ENCODE measurements at places on chromosomes 11 and 22. TPM values are rescaled to one million over a fixed set of nuclear protein-coding genes. Genes with fewer than 3 reads are reported as not detected.
A peak's percentile ranks its signal among the peaks of the same experiment; 100 is the strongest.

TSPAN32 gene
- total RNA-seq, result 0.40 TPM

TSKU gene
- 39.6 TPM for total RNA-seq

- no peak for DNase-seq
These were observed 9.2 kb downstream of the CLDN5 start for GRCh38 chr22:19514831-19515565.

- no peak for DNase-seq
These were observed 415.4 kb downstream of the NTM start for GRCh38 chr11:131785801-131786200.

GRCh38 chr11:113578033-113578380 is 102.8 kb upstream of the DRD2 start:
- no peak for DNase-seq

DNA sequence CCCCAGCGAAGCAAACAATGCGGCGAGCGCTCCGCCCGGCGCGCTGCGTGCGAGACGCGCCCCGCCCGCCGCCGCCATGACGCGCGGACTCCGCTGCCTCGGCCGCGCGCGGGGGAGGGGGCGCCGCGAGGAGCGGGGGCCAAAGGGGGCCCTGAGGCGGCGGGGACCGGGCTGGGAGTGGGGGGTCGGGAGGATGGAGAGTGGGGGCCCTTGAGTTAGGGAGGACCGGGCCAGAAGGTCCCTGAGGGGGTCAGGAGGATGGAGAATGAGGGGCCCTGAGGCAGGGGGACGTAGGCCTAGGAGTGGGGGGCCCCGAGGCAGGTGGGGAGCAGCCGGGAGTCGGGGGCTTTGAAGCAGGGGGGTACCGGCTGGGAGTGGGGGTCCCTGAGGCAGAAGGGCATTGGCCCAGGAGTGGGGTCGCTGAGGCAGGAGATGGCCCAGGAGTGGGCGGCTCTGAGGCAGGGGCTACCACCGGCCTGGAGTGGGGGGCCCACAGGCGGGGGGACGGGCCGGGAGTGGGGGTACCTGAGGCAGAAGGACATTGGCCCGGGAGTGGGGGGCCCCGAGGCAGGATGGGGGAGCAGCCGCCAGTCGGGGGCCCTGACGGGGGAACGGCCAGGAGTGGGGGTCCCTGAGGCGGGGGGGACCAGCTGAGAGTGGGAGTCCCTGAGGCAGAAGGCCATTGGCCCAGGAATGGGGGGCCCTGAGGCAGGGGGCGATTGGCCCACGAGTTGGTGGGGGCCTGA is at the start of gene BRD1:
BRD1 (minus strand) TSS at position 21 of the 746 bp plus-strand sequence. CDS start 3,556 bp downstream, outside the sequence.
- DNase-seq, result peak; percentile 52

GRCh38 chr11:70583781-70584218 is 185.5 kb downstream of the CTTN start:
- no peak for DNase-seq

DNA sequence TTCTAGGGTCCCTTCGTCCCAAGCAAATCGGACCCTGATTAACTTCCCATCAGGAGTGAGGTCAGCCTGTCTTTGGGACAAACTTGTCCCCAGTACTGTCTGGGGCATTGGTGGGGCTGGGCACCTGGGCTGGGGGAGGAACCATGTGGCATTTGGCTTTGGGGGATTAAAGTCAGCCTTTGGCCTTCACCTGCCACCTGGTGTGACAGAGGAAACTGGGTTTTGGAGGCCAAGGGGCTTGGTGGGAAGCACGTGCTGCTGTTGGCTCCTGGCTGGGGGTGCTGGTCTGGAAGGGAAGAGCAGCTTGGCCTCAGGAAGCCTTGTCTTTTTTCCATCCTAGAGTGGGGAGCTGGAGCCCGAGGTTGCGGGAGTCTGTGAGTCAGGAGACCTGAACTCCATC is 78.4 kb upstream of the NECTIN1 start:
- DNase-seq, result no peak

DNA sequence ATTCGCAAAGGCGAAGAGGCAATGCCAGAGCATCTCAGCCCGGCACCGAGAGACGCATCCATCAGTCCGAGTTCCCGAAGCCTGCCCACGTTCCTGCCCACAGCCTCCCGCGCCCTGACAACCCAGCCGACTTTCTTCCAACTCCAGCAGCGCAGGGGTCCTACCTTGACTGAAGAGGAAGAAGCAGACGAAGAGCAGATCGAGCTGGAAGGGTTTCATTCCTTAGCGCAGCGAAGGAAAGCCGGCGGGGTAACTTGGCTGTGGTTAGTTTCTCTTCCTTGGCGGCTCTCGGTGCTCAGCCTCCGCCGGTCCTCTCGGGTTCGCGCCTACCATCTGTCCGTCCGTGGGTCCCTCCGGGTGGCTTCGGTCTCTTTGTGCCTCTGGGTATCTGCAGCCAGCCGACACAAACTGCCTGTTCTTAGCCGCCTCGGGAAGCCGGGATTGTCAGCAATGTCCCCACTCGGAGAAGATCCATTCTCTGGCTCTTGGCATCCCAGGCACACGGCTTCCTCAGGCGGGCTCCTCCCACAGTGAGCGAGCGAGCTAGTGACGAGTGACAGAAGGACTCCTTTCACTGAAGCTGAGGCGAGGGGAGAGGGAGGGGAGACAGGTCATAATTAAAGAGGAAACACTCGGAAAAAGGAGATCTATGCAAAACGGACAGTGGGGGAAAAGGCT is at the start of gene KIRREL3:
KIRREL3 (minus strand) TSS at position 480 of the 678 bp plus-strand sequence.
- DNase-seq, result no peak

DNA sequence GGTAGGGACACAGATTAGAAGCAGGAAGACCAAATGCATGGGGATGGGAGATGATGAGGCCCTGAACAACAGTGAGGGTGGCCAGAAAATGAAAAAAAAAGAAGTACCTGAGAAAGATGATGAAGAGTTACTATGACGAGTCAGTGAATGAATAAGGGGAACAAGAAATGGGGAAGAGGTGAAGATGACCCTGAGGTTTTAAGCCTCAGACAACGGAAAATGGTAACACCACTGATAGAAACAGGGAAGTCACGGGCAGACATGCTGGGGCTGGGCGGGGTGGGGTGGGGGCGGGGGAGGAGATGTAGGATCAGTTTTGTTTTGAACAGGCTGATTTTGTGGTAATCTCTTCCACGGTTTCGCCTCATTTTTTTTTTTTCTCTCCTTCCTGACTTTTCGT is 205.1 kb upstream of the CADM1 start:
- DNase-seq, result no peak

DNA sequence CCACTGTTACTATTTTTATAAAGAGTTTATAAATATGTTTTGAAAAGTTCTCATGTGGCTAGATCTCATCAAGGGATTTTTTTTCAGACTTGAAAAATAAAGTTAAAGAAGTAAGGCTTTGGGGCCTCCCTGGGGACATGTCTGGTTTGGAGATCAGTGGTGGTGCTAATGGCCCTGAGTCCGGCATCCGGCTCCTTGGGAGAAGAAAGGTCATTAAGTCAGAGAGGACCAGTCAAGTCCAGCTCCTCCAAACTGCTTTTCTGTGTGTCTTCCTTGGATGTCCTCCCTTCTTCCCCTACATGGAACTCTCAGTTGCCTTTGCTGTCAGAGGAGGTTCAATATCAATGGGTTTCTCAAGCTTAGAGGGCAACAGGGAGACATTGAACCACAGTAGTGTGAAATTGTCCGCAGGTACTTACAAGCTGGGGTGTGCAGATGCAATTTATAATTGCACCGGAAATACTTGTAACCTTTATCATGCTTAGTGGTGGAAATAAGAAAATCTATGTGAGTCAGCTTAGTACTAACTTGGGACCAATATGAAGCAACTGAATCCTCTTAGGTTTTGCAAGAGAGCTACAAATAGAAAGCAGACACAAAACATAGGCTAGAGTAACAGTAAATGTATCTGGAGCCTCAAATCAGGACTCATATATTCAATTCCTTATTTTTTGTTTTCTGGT is 144.3 kb downstream of the TEAD1 start:
- no peak for DNase-seq
